Activated naive CD8-positive, alpha-beta T cell treated with anti-CD3 and anti-CD28 coated beads, Interleukin-2, amount 10 ng/mL, durations not matched to agents 7 days and 5 days (primary cell): ENCODE measurements at places on chromosomes 7 and 10. TPM values are rescaled to one million over a fixed set of nuclear protein-coding genes. Genes with fewer than 3 reads are reported as not detected.

- H3K4me1 ChIP-seq, result no peaks in the 10 kb centered on the region
- H3K36me3 ChIP-seq, result no peaks in the 10 kb centered on the region
- peaks cover 2% of the 10 kb centered on the region for H3K27me3 ChIP-seq
- no peak for DNase-seq
Observed at GRCh38 chr10:132059760-132060508, 5.8 kb upstream of the JAKMIP3 start.

DNA sequence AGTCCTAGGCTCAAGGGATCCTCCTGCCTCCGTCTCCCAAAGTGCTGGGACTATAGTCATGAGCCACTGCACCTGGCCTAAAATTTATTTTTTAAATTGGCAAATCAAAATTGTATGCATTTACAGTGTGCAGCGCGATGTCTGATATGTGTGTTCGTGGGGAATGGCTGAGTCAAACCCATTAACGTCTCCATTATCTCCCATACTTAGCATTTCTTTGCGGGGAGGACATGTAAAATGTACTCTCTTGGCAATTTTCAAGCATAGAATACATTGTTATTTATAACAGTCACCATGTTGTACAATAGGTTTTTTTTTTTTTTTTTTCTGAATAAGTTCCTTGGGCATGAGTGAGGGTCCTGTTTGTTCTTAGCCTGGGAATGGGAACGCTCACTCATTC is 3.8 kb downstream of the TMEM184A start:
- no peaks in the 10 kb centered on the region for H3K36me3 ChIP-seq
- no peak for DNase-seq
- no peak overlapping the region for H3K4me3 ChIP-seq
- no peaks in the 10 kb centered on the region for H3K27me3 ChIP-seq
- H3K27ac ChIP-seq, result no peak overlapping the region

DNA sequence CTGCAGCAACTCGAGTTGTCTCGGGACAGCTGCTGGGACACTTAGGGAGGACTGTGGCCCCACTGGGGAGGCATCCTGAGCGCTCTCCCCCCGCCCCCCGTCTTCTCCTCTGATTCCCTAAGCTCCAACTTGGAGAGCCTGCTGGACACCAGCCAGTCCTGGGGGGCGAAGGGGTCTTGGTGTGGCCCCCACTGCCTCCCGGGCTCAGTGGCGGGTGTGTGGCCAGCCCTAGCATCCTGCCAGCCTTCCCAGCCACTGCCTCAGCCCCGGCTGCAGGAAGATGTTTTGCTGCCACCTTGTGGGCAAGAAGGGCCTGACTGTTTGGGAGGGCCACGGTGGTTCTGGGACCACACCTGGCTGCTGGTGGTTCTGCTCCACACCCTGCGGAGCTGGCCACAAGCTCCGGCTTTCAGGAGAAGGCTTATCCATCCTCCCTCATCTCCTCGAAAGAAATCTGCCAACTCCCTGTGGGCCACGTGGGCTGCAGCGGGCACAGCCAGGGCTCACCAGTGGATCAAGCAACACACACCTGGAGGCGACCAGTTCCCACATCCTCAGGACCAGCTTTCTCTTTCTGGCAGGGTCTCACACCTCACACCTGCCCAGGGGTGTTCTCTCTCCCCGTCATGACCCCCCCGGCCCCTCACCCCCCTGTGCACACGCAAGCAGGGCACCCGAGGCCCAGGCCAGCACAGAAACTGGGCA is 24.8 kb downstream of the AGAP3 start:
- no peak overlapping the region for H3K27ac ChIP-seq
- peak; percentile 77 for DNase-seq
- H3K4me3 ChIP-seq, result no peak overlapping the region

GRCh38 chr7:7191137-7191536 is 8.8 kb downstream of the C1GALT1 start:
- H3K4me3 ChIP-seq, result no peak overlapping the region
- no peaks in the 10 kb centered on the region for H3K27me3 ChIP-seq
- no peak overlapping the region for H3K27ac ChIP-seq
- no peak for DNase-seq

DNA sequence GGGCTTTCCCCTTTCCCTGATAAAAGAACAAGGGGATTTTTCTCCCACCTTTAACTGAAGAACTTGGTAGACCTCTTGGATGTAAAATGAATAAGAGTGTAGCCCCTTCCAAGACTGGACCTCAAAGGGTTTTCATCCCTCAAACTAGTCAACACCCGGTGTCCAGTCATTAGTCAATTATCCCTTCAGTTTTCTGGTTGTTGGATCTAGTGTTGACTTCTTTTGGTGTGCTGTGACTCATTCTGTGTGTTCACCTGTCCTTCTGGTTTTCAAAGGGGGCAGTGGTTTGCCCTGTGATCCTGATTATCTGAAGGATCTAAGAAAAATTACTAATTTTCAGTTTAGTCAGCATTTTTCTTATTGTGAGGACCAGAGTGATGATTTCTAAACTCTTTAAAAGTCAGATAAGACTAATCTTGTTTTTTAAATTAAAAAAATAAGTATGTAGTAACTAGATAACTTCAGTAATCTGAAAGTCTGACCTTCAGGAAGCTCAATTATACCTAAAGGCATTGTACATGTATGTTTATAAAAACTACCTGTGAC is 583.5 kb downstream of the CNTNAP2 start:
- DNase-seq, result no peak
- no peaks in the 10 kb centered on the region for H3K27me3 ChIP-seq
- no peak overlapping the region for H3K4me3 ChIP-seq
- no peak overlapping the region for H3K27ac ChIP-seq

- peaks cover 11% of the 10 kb centered on the region for H3K27me3 ChIP-seq
- no peaks in the 10 kb centered on the region for H3K36me3 ChIP-seq
- no peak overlapping the region for H3K4me3 ChIP-seq
Observed at GRCh38 chr10:34191406-34191805, 623.7 kb downstream of the PARD3 start.

GRCh38 chr10:44297963-44298362 is 86.9 kb downstream of the CXCL12 start:
- H3K4me3 ChIP-seq, result no peak overlapping the region
- H3K27me3 ChIP-seq, result peaks cover 3% of the 10 kb centered on the region
- H3K4me1 ChIP-seq, result no peaks in the 10 kb centered on the region

Gene SRRM3
- not detected for total RNA-seq

Gene MRC1
- 1.5 TPM for total RNA-seq

Gene NRG3
- not detected for total RNA-seq

Gene HOGA1
- not detected for total RNA-seq
